Transverse colon (tissue), 4 donors: ENCODE measurements at places on chromosomes 4 and X. TPM values are rescaled to one million over a fixed set of nuclear protein-coding genes. Genes with fewer than 3 reads are reported as not detected.

DNA sequence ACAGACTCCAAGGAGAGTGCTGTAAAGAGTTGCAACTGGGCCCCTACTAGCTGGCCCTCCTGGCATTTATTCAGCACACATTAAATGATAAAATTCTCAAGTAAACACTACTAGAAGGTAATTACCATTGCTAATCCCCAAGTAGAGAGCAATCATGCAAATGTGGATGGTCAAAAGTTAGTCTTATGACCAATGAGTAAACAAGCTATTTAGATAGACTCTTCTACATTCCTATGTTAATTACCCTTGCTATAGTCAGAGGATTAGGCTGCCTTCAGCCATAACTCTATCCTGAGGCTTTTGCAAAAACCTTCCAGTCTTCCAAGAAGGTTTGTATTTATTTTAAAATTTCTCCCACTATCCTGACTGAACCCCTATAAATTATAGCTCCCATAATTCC, 28.3 kb upstream of the HPGD start:
- no peak for DNase-seq

PCDH10 gene
- 0.48 TPM for total RNA-seq

DNA sequence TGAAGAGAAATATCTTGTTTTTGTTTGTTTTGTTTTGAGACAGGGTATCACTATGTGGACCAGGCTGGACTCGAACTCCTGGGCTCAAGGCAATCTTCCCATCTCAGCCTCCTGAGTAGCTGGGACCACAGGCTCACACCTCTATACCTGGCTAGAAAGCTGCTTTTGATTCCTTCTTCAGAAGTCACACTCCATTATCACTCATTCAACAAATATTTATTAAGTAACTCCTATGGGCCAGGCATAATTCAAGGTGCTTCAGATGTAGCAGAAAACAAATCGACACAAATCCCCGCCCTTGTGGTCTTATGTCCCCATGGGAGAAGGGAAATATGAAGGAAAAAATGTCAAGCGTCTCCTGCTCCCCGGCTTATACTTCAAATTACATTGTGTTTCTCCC, 72.6 kb upstream of the DHX15 start:
- DNase-seq, result no peak

- DNase-seq, result no peak
Observed at GRCh38 chrX:41313419-41313818, 20.5 kb upstream of the DDX3X start.

JADE3 gene
- total RNA-seq, result 1.5 TPM

DNA sequence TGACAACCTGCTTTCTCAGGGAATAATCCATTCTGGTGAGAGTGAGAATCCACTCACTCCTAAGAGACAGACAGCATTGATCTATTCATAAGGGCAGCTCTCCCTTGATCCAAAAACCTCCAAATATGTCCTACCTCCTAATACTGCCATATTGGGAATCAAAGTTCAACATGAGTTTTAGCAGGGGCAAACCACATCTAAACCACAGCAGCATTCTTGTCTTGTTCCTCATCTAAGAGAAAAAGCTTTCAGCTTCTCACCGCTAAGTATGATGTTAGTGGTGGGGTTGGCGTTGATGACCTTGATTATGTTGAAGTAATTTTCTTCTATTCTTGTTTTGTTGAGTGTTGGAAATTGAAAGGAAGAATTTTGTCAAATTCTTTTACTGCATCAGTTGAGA, 69.6 kb downstream of the SERTM2 start:
- no peak for DNase-seq

DNA sequence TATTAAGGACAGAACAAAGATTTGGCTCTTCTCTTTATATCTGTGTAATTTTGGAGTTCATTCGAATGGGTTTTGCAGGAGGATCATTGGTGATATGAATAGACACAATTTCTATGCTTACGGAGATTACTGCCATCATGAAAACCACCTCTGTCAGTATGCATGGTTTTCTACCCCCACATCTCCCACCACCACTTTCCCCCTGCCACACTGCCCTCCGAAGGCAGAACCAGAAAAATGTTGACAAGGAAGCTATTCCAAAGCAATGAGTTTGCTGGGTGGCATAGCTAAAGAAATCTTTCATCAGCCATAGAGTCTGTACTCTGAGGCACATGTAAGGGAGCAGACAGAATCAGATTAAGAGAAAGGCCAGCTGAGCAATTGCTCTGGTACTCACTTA, 567.3 kb upstream of the ACTRT1 start:
- no peak for DNase-seq

RADX gene
- 13.8 TPM for total RNA-seq

HELT gene
- total RNA-seq, result not detected

ASB12 gene
- total RNA-seq, result not detected

DACH2 gene
- not detected for total RNA-seq

- no peak for DNase-seq
Observed at GRCh38 chr4:187501731-187502130, 493.8 kb upstream of the ZFP42 start.

DNA sequence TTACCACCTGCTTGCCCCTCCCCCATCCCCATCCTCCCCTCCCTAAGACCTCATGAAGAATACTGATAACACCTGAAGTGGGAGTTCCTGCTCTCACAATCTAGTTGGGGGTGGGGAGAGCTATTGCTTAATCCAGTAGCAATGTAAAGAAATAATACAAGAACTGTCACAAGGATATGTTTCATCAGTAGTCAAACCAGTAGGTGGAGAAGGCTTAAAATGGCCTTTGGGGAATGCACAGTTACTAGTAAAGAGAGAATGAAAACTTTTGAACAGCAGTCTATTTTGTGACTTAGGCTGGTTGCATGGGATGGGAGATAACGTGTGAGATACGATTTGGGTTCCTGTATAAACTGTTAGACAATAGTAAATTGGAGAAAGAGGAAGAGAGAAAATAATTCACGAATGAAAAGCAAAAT, 6.0 kb downstream of the GALNT7 start:
- no peak for DNase-seq

SLC9A7 gene
- total RNA-seq, result 3.3 TPM

DNA sequence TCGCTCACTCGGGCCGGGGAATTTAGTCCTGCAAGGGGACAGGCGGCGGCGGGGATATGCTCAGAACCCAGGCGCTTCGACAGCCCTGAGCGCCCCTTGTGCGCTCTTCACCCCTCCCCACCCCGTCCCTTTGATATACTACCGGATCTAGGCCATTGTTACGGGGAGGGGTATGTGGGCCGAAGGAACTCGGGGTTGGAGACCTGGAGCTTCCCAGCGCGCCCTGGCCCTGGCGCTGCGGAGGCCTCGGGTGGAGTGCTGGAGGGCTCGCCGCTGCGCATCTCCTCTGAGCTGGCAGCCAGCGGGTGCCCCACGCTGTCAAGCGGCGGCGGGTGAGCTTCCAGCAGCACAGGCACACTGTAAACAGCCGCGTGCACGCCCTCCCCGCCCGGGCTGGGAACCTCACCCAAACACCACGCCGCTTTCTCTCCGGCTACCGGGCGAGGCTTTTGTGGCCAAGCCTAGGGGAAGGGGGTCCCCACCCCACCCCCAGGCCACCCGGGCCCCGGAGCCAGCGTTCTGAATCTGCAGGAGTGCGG, 54.5 kb upstream of the BCOR start:
- DNase-seq, result peak; percentile 51

DNA sequence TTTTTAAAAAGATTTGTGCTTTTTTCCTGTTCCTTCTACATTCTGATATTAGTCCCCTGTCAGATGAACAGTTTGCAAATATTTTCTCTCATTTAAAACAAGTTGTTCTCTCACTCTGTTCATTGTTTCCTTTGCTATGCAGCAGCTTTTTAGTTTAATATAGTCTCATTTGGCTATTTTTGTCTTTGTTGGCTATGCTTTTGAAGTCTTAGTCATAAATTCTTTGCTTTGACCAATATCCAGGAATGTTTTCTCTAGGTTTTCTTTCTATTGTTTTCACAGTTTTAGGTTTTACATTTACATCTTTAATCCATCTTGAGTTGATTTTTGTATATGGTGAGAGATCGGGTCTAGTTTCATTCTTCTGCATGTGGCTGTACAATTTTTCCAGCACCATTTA, 136.8 kb downstream of the TET2 start:
- DNase-seq, result no peak

FGF2 gene
- 1.9 TPM for total RNA-seq

- peak; percentile 17 for DNase-seq
Observed at GRCh38 chr4:147984065-147984777, 252.3 kb downstream of the ARHGAP10 start.

DNA sequence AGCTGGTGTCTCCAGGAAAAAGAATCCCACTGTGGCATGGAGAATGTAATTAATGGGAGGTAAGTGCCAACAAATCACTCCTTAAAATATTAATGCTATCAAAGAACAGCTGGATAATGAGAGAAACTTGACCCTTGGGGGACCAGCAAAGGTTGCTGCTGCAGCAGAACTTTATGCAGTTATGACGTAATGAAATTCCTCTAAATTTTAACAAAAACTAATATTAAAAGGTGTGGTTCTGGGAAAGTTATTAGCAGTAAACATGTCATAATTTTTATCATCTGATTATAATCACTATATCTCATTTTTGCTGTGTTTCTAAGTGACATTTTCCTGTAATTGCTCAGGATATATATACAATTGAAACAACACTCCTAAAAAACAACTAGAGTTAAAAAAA, 1.7 kb upstream of the SHISA3 start:
- no peak for DNase-seq

DNA sequence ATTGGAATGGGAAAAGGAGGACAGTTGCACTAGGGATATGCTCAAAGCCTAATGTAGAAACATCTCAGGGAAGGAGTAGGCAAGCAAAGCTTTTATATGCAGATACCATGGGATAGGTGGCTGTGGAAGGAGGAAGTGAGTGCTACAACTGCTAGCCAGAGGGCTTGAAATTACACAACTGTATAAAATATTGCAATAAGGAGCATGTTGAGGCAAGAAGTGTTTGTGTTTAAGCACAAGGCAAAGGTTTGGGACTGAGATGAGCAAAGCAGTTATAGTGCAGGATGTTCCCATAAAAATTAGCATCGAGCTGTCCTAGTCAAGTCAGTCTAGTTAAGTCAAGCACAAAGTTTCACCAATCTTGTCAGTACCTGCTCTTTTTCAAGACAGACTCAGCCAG, 35.6 kb upstream of the DCAF8L1 start:
- no peak for DNase-seq

DNA sequence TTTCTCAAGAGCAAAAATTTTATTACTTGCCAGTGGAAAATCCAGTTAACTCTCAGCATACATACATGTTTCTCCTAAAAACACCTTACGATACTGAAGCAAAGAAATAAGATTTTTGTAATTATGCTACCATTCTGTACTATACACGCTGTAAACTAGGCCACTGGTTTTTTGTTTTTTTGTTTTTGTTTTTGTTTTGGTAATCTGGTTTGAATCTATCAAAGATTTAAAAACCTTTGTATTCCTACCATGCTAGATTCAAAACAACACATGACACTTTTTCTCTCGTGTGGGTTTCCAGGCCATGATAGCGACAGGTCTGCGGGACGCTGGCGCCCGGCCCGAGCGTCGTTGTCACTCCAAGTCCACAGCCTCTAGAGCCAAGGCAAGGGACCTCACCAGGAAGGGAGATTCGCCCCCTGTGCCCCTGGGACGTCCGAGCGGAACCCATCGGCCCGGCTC, 723 bp downstream of the TMEM192 start:
- DNase-seq, result no peak

- no peak for DNase-seq
Observed at GRCh38 chrX:150941580-150941979, 41.6 kb upstream of the HMGB3 start.
